ENCODE measurements at places on chromosomes 7 and 10. TPM values are rescaled to one million over a fixed set of nuclear protein-coding genes. Genes with fewer than 3 reads are reported as not detected.

Gene ZNF425
- 5.2 TPM for total RNA-seq

DNA sequence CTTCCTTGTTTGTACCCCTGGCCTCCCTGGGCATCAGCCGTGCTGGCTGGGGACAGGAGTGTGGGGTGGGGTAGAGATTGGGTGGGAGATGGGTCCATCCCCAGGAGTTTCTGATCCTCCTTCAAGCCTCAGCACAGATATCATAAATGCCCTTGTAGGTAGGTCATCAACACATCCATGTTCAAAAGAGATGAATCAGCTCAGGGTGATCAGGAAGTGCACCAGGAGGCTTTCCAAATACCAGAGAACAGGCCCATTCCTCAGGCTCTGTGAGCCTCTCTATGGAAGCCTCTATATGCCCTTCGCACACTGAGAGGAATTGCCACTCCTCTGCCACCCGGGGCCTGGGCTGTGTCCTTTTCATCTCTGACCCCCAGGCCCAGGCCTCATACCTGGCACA, 31.9 kb upstream of the ADCYAP1R1 start:
- no peak overlapping the region for H3K4me3 ChIP-seq
- H3K27me3 ChIP-seq: peaks cover 70% of the 10 kb centered on the region
- H3K27ac ChIP-seq: no peak overlapping the region
- no peak for DNase-seq
- H3K4me1 ChIP-seq: no peaks in the 10 kb centered on the region

DNA sequence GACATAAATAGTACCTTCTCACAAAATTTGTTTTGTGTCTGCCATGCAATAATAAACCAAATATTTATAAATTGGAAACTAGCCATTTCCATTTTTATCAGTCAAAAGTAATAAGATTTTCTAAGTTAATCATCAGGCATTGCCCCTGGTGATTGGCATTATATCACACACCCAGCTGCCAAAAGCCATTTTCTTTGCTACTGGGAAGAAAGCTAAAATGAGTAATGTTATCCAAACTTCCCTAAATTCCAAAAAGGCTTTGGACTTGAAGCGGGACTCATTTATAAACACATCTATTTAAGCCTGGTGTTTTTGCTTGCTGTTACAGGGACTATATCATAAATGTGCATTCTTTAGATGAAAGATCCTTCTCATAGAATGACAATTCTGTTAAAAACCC, 86.0 kb downstream of the AKR1D1 start:
- H3K4me3 ChIP-seq: no peak overlapping the region
- H3K27ac ChIP-seq: no peak overlapping the region
- no peak for DNase-seq
- H3K27me3 ChIP-seq: no peaks in the 10 kb centered on the region

DNA sequence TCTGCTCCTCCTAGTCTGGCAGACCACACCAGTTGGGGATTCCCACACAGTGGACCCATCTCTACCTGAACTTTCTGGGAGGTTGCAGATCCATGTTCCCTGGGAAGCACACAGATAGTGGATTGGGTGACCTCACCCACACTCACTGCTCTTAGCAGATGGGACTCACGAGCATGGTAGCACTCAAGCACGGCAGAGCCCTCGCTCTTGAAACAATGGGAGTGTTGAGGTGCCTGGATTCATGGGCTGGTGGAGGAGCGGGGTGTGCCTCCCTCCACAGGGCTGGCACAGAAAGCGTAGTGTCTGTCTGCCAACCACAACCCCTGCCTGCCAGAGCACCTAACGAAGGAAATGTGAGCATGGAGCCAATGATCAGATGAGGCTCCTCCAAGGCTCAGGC, 568.0 kb downstream of the POM121L12 start:
- no peak overlapping the region for H3K27ac ChIP-seq
- H3K4me1 ChIP-seq: no peaks in the 10 kb centered on the region
- no peak overlapping the region for H3K4me3 ChIP-seq

DNA sequence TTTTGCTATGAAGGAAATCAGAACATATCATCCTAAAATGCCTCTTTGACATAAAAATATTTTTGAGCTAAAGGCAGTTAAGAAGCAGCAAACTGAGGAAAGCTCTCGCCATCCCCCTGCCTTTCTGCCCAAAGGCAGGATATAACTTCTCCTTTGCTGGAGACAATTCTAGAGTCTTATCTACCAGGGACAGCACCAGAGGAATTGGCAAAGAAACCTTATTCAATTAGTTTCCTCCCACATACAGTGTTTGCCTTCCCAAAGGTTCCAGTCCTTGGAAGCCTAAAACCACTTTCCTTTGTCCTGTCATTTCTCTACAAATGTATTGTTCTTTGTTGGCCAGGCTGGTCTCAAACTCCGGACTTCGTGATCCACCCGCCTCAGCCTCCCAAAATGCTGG, 33.7 kb downstream of the MASTL start:
- no peaks in the 10 kb centered on the region for H3K27me3 ChIP-seq
- H3K27ac ChIP-seq: no peak overlapping the region
- no peaks in the 10 kb centered on the region for H3K36me3 ChIP-seq
- no peak for DNase-seq
- no peaks in the 10 kb centered on the region for H3K4me1 ChIP-seq

Gene HPS1
- 47.0 TPM for total RNA-seq

DNA sequence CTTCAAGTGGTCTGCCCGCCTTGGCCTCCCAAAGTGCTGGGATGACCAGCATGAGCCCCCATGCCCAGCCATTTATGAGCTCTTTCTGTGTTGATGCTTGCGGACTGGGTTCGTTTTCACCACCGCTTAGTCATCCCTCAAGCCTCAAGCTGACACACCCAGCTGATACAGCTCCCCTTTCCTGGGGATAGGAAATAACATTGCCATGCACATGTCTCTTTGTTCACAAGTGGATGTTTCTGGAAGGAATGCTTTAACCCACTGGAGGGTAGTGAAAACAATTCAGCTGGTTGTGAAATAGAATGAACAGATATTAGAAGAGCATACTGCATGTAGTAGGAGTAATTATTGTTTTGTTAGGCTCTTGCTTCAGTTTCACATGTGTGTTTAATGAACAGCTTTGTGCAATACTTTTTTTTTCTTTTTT, 8.5 kb upstream of the METTL27 start:
- H3K36me3 ChIP-seq: no peaks in the 10 kb centered on the region
- peaks cover 56% of the 10 kb centered on the region for H3K4me1 ChIP-seq
- peak; percentile 73 for DNase-seq
- H3K27me3 ChIP-seq: no peaks in the 10 kb centered on the region
- peak overlapping the region; percentile 99 for H3K27ac ChIP-seq
- peak overlapping the region; percentile 22 for H3K4me3 ChIP-seq

- H3K4me1 ChIP-seq: no peaks in the 10 kb centered on the region
- H3K36me3 ChIP-seq: no peaks in the 10 kb centered on the region
- no peaks in the 10 kb centered on the region for H3K27me3 ChIP-seq
- H3K27ac ChIP-seq: no peak overlapping the region
- no peak for DNase-seq
Measured at GRCh38 chr10:95451568-95452524, 109.3 kb downstream of the SORBS1 start.

Gene SMO
- total RNA-seq: 1.9 TPM

Gene ANK3
- 31.4 TPM for total RNA-seq

- H3K4me3 ChIP-seq: no peak overlapping the region
- no peaks in the 10 kb centered on the region for H3K27me3 ChIP-seq
- DNase-seq: peak; percentile 77
Measured at GRCh38 chr7:132138817-132139216, 437.5 kb downstream of the PLXNA4 start.

DNA sequence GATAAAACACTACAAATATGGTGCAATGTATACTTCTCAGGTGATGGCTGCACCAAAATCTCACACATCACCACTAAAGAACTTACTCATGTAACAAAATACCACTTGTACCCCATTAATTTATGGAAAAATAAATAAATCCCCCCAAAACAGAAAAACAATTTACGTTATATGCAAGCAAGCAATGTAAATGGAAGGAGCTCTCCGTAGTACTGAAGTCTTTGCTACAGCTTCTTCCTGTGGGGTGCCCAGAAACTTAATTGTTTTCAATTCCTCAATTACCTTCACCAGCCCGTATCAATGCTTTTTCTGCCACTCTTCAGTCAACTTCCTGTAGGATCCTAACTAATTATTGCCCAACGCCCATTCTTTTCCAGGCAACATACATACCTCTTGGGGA, 138.1 kb downstream of the RELN start:
- no peak overlapping the region for H3K27ac ChIP-seq
- no peaks in the 10 kb centered on the region for H3K4me1 ChIP-seq
- DNase-seq: no peak
- no peaks in the 10 kb centered on the region for H3K36me3 ChIP-seq

DNA sequence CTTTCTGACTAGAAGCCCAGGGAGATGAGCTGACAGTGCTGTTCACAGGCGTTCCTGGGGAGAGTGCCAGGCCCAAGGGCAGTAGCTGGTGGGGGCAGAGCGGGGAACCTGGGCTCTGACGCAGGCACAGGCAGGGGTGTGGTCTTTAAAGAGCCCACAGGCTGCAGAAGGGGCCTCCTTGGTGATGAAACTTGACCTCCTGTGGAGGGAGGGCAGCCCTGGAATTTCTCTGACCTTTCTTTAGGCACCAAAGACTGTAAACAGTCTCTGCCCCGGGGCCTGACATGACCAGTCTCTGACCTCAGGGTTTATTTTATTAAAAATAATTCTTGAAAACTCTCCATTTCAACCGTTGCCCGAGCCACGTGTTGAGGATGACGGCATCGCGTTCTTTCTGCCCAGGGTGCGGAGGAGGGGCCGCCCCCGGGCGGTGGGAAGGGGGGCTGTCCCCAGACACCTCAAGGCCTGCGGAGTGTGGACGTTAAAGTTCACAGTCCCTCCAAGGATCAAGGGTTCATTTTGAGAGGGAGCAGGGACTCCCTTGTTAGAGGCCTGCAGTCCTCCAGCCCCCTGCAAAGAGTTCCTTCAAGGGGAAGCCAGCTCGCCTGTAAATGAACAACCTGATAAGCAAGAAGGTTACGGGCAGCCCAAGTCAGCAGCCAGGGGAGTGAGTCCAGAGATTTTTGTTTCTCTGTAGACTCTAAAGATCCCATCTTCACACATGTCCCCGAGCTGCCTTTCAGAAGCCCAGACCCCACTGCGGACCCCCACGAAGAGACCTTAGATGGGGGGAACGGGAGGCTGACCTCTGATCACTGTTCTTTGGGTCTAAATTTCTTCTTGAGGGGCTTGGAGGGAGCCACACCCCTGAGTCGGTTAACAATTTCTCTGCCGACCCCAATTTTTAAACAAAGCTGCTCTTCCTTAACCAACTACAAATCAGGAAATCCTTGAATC, 128.9 kb downstream of the VIPR2 start:
- H3K27me3 ChIP-seq: peaks cover 79% of the 10 kb centered on the region
- H3K27ac ChIP-seq: no peak overlapping the region
- DNase-seq: no peak
- no peak overlapping the region for H3K4me3 ChIP-seq
- no peaks in the 10 kb centered on the region for H3K36me3 ChIP-seq

DNA sequence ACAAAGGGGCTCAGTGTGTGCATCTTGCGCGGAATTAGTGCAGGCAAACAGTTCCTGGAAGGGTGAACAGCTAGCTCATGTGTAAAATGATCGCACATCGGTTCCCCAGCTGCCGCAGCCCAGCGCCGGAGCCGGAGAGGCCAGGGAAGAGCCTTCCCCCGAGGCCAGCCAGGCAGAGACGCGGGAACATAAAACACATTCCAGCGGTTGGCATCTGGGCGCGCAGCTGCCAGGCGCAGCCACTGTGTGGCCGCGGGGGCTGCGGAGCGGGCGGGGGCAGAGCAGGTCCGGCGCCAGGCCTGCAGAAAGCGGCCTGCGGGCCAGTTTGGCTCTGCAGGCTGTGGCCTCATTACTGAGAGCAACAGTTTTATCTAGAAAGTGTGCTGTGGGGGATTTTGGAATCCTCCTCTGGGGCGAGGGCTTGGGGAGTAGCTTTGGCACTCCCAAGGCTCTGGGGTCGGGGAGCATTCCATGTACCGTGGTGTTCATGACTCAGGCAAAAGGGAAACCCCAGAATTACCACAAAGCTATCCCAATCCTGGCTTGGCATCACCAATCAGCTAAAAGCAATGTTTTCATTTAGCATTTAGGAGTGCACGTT, 74.3 kb downstream of the SAMD9 start:
- no peaks in the 10 kb centered on the region for H3K36me3 ChIP-seq
- H3K27me3 ChIP-seq: no peaks in the 10 kb centered on the region
- H3K4me3 ChIP-seq: no peak overlapping the region
- H3K27ac ChIP-seq: no peak overlapping the region
- H3K4me1 ChIP-seq: no peaks in the 10 kb centered on the region

- no peak overlapping the region for H3K4me3 ChIP-seq
- DNase-seq: no peak
Measured at GRCh38 chr7:105002-105401, 87.4 kb upstream of the FAM20C start.

GRCh38 chr10:112340601-112341000, 33.3 kb upstream of the ACSL5 start:
- H3K27me3 ChIP-seq: no peaks in the 10 kb centered on the region
- H3K4me1 ChIP-seq: no peaks in the 10 kb centered on the region
- no peak overlapping the region for H3K4me3 ChIP-seq

GRCh38 chr7:102859084-102859798, 53.6 kb upstream of the LRRC17 start:
- no peaks in the 10 kb centered on the region for H3K4me1 ChIP-seq
- H3K36me3 ChIP-seq: no peaks in the 10 kb centered on the region
- H3K4me3 ChIP-seq: no peak overlapping the region
- DNase-seq: no peak
- H3K27ac ChIP-seq: no peak overlapping the region

GRCh38 chr10:63375859-63376258, 89.9 kb downstream of the JMJD1C start:
- no peaks in the 10 kb centered on the region for H3K27me3 ChIP-seq
- 0 out of 2 replicates have a peak, but pooled peaks cover 7% of the 10 kb centered on the region for H3K36me3 ChIP-seq
- no peaks in the 10 kb centered on the region for H3K4me1 ChIP-seq
- H3K27ac ChIP-seq: no peak overlapping the region
- no peak overlapping the region for H3K4me3 ChIP-seq
- no peak for DNase-seq

DNA sequence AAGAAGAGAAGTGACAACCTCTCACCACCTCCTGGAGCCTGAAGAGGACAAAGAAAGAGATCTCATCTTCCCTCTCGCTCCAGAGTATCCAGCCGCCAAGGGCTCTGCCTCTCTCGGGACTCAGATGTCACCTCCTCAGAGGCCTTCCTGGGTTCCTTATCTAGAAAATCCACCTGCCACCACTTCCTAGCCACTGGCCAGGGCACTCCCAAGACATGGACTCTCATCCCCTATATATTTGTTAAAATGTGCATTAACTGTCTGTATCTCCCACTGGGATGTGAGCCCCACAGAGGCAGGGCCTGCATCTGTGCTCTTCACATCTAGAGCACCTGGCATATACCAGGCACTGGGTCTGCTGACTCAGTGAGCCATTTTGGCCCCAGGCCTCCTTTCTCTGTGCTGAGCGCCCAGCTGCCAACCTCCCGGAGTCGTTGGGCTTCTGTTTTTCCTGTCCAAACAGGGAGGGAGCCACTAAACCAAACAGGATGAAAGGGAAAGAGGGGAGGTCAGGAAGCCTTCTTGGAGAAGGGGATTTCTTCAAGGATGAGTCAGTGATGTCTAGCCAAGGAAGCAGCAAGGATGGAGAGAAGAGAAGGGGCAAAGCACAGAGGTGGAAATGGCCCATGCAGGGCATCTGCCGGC, 58.9 kb downstream of the KCNMA1 start:
- no peaks in the 10 kb centered on the region for H3K36me3 ChIP-seq
- no peak for DNase-seq
- H3K4me1 ChIP-seq: peaks cover 24% of the 10 kb centered on the region
- no peak overlapping the region for H3K27ac ChIP-seq

Data from PC-9 (cell line).